ENCODE measurements at places on chromosomes 7 and 10. TPM values are rescaled to one million over a fixed set of nuclear protein-coding genes. Genes with fewer than 3 reads are reported as not detected.

- no peaks in the 10 kb centered on the region for H3K36me3 ChIP-seq
- no peak for DNase-seq
- H3K4me1 ChIP-seq: no peaks in the 10 kb centered on the region
- no peak overlapping the region for H3K27ac ChIP-seq
- no peak overlapping the region for H3K4me3 ChIP-seq
Measured at GRCh38 chr10:79936625-79937615, 12.0 kb downstream of the SFTPD start.

DNA sequence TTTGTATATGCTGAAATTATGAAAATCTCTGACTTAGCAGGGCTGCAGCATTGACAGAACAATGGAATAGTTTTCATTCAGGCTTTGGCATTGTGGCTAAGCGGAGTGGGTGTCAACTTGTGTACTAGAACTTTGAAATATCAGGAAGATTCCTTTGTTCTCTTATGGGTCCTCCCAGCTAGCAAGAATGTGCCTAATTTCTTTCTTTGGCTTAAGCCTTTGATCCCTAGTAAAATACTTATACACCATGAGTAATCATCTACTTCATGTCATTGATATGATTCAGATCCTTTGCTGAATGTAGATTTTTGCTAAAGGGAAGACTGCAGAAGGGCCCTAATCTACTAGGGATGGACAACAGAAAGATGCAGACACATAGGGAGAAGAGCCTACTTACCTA is 6.2 kb downstream of the AVL9 start:
- H3K36me3 ChIP-seq: peaks cover 9% of the 10 kb centered on the region
- no peak for DNase-seq
- H3K27me3 ChIP-seq: no peaks in the 10 kb centered on the region
- no peak overlapping the region for H3K4me3 ChIP-seq
- peak overlapping the region; percentile 73 for H3K27ac ChIP-seq

GRCh38 chr7:132206594-132206993 is 369.7 kb downstream of the PLXNA4 start:
- no peak overlapping the region for H3K4me3 ChIP-seq
- H3K27me3 ChIP-seq: peaks cover 11% of the 10 kb centered on the region
- H3K36me3 ChIP-seq: no peaks in the 10 kb centered on the region
- DNase-seq: no peak

DNA sequence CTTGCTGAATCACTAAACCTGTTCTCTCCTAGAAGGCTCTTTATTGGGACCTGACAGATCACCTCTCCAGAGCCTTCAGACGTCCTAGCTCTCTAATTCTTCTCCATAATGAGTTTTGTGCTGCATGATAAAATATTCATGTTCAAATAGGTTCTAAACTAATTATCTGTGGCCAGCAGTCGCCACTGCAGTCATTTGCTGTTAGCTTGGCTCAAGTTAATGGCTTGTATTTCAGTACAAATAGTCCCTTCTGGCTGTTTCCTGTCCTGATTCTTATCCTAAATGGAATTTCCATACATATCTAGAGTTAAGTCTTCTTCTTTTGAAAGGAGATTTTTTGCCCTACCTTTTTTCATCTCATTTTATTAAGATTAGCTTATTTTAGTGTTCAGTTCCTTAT is 303.2 kb downstream of the EXOC4 start:
- H3K4me3 ChIP-seq: no peak overlapping the region
- peaks cover 4% of the 10 kb centered on the region for H3K4me1 ChIP-seq
- no peaks in the 10 kb centered on the region for H3K36me3 ChIP-seq
- DNase-seq: no peak

DNA sequence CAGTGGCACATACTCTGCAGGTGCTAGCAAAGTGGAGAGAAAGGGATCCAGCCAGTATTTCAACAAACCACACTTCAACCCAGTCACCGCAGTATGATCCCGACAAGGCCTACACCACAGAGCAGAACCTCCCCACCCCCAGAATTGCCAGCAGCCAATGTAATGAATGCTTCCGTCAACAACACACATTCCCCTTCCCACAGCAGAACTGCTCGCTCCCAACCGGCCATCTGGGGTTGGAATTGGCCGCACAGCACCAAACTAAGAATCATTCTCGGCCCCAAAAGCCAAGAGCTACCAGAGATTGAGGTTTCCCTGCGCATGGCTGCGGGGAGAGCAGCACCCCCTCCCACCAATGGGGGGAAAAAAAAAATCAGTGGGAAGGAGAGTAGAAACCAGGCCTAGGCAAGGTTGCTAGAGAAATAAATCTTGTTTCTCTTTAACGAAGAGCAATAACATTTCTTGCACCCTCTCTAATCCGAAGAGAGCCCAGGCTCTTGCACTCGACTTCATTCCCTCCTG is 1.1 kb downstream of the WASL start:
- H3K4me3 ChIP-seq: peak overlapping the region; percentile 99
- no peaks in the 10 kb centered on the region for H3K36me3 ChIP-seq
- DNase-seq: peak; percentile 37
- H3K27me3 ChIP-seq: no peaks in the 10 kb centered on the region

- no peaks in the 10 kb centered on the region for H3K4me1 ChIP-seq
- no peak for DNase-seq
- H3K4me3 ChIP-seq: no peak overlapping the region
Measured at GRCh38 chr7:146291900-146292299, 175.3 kb downstream of the CNTNAP2 start.

GRCh38 chr10:93821051-93821772 is 63.5 kb downstream of the LGI1 start:
- H3K4me3 ChIP-seq: no peak overlapping the region
- H3K36me3 ChIP-seq: no peaks in the 10 kb centered on the region
- no peaks in the 10 kb centered on the region for H3K4me1 ChIP-seq
- H3K27me3 ChIP-seq: peaks cover 27% of the 10 kb centered on the region
- no peak for DNase-seq

DNA sequence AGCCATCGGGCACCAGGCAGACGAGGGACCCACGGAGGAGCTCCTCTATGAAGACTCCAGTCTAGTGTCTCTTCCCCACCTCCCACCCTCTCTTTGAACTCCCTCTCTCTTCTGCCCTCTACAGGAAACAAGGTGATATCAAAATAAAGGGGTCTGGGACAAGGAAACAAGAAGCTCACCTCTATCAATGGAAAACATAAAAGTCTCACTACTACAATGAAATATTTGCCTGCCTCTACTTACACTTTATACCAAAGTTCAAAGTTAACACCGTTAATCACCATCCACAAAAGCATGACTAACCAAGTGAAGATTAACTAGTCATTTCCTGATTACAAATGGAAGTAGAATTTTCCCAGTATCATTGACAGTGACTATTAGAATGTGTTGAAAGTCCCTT is 82.2 kb downstream of the PARD3 start:
- H3K4me3 ChIP-seq: no peak overlapping the region
- H3K36me3 ChIP-seq: no peaks in the 10 kb centered on the region
- no peaks in the 10 kb centered on the region for H3K27me3 ChIP-seq
- H3K27ac ChIP-seq: no peak overlapping the region

DNA sequence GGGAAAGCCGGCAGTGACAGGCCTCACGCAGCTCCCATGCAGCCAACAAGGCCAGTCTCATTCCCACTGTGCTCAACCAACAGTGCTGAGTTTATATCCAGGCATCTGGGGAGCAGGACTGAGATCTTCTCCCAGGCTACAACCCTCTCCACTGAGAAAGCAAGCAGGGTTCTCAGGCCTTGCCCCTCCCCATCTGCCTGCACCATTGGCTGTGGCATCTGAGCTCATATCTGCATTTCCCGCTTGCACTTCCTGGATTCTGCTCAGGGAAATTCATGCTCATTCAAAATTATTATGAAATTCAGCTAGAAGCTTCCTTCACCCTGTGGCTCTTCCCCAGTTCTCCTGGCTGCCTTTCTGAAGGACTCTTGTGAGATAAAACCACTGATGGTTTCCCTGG is 1029.0 kb downstream of the GRM8 start:
- no peak overlapping the region for H3K4me3 ChIP-seq
- H3K27ac ChIP-seq: no peak overlapping the region
- no peak for DNase-seq
- H3K4me1 ChIP-seq: no peaks in the 10 kb centered on the region
- H3K27me3 ChIP-seq: no peaks in the 10 kb centered on the region
- no peaks in the 10 kb centered on the region for H3K36me3 ChIP-seq

The EVX1 gene
- total RNA-seq: not detected

The ZNF853 gene
- total RNA-seq: 13.7 TPM

Measured in progenitor cell of endocrine pancreas (in vitro differentiated cells).